T47D (cell line): ENCODE measurements at places on chromosomes 11 and 22.

GRCh38 chr22:50581031-50581949 is 1.4 kb downstream of the CHKB start:
- no peak for DNase-seq

DNA sequence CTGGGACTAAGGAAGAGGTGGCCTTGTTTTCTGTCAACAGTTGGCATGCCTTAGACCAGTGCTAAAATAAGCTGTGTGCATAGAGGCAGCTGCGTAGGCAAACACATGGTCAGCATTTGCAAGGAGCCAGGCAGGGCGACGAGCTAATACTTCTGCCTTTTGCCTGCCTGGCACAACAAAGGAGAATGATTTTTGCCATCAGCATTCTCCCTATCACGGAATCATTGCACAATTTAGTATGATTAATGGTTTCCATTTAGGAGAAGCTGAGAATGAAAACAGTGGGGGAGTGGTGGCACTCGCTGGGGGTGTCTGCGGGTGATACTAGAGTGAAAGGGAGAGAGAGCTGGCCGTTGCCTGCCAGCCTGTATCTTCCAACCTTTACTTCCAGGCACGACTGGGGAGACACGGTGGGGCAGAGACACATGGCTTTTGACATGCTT is 336.0 kb downstream of the CADM1 start:
- peak; percentile 23 for DNase-seq

- no peak for DNase-seq
Observed at GRCh38 chr11:109364851-109365250, 57.1 kb upstream of the C11orf87 start.

- DNase-seq: peak; percentile 57
Observed at GRCh38 chr11:64742889-64743590, 902 bp downstream of the RASGRP2 start.

GRCh38 chr22:24801901-24802465 is 4.0 kb upstream of the SGSM1 start:
- no peak for DNase-seq

- no peak for DNase-seq
Observed at GRCh38 chr11:102603091-102603490, 22.0 kb downstream of the MMP20 start.

GRCh38 chr22:23751441-23751996 is 607 bp upstream of the ZNF70 start:
- DNase-seq: no peak

DNA sequence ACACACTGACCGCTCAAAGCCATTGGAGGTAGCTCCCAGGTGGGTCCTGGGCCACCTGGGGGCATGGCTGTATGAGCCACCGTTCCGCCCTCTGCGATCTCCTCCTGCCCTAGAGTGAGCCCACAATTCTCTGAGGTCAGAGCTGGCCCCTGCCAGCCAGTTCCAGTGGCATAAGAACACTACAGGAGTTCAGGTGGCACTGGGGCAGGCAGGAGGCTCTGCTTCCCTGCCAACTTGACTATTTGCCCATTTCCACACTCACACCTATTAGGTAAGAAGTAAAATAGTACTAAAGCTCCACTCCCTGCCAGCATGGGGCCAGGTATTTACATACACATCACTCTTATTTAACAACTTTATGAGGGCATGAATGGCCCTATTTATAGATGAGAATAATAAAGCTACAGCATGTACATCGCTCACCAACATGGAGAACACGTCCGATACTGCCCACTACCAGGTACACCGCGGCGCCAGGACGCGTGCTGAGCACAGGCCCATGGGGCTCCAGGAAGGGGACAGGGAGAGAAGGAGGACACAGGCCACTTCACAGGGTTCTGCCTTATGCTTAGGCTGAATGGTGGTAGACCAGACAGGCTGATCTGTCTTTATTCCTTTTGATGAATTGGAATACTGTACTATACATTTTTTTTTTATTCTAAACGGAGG is 26.2 kb downstream of the PISD start:
- no peak for DNase-seq
